ENCODE measurements at places on chromosomes 2 and 18.

DNA sequence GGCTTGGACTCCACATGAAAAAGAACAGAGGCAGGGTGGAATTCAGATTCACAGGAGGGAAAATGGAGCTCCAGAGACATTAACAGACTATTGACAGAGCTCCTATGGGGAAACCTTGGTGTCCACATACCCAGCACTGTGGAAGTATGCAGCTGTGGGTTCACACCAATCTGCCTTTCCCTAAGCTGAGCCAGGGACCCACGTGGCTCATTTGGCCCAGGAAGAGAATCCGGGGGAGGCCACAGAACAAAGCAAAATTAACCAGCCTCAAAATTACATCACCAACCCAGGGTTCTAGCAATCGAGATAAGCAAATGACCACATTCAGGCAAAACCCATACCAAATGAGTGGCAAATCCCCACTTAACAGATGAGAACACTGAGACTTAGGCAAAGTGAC is 105.8 kb upstream of the TWIST2 start:
- DNase-seq: no peak

DNA sequence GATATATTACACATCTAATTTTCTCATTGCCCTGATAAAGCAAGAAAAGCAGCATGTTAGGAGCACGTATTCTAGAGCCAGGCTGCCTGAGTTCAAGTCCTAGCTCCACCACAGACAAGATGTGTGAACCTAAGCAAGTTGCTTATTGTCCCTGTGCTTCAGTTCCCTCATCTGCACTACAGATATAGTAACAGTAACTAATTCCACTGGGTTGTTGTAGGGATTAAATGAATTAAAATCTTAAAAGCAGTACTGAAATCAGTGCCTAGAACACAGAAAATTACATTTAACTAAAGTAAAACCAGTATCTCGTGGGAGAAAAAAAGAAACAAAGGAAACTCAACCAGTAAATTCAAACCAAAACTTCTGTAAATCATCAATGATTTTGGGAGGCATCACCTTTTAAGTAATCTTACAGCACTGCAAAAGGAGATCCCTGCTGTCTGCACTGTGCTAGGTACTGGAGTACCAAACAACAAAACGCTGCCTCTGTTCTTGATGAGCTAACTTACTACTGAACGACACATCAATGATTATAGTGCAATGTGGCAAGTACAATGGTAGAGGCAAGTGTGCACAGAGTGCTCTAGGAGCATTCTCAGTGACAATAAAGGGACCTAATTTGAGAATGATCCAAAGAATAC is 7.9 kb downstream of the MAP3K2 start:
- no peak for DNase-seq

- no peak for DNase-seq
Measured at GRCh38 chr18:51425475-51425874, 228.0 kb upstream of the MEX3C start.

GRCh38 chr18:363301-364085 is 95.6 kb upstream of the THOC1 start:
- no peak for DNase-seq

DNA sequence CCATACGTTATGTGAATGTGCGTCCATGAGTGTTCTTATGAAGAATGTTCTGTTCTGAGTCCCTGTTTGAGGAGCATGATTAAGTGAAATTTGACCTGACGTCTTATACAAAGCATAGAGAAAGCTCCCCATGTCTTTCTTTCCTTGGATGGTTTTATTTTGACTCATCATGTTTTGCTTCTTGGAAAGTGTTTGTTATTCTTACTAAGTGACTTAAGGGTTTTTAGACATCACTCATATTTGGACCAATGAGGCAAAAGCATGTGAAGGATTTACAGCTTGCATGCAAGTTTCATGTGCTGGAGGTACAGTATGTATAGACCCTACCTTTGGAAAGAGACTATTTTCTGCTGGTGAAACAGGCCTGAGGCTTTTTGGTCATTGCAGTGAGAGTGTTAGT is 33.5 kb upstream of the ZEB2 start:
- no peak for DNase-seq

DNA sequence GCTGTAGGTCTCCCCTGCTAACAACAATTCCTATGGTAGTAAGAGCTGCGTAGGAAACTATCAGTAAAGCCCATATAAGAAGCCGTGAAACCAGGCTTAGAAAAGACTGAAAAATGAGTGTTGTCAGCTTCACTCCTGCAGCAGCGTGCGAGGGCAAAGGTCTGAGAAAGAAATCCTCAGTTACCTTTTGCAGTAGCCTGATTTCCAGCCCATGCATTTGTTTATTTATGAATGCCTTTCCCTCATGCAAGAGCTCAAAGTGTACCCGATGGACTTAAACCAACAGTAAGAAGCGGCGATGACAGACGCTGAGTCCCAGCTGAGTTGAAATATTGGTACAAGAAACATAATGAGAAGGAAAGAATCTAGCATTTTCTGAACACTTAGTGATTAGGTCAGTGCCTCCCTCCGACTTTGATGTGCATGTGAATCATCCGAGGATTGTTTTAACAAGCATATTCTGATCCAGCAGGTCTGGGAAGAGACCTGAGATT is 15.0 kb upstream of the POLI start:
- DNase-seq: no peak

Data from Right ventricle myocardium superior (tissue), 1 donor.